Caco-2 (cell line): ENCODE measurements at places on chromosomes 12 and 14. TPM values are rescaled to one million over a fixed set of nuclear protein-coding genes. Genes with fewer than 3 reads are reported as not detected.

DNA sequence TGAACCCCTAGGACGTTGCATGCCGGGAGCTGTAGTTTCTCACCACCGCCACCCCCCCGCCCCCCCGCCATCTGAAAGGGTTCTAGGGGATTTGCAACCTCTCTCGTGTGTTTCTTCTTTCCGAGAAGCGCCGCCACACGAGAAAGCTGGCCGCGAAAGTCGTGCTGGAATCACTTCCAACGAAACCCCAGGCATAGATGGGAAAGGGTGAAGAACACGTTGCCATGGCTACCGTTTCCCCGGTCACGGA, 501 bp upstream of the HSP90B1 start:
- no peaks in the 10 kb centered on the region for H3K27me3 ChIP-seq
- H3K36me3 ChIP-seq, result no peaks in the 10 kb centered on the region
- H3K4me1 ChIP-seq, result peaks cover 9% of the 10 kb centered on the region; the same call in 1 of the 2 replicates

DNA sequence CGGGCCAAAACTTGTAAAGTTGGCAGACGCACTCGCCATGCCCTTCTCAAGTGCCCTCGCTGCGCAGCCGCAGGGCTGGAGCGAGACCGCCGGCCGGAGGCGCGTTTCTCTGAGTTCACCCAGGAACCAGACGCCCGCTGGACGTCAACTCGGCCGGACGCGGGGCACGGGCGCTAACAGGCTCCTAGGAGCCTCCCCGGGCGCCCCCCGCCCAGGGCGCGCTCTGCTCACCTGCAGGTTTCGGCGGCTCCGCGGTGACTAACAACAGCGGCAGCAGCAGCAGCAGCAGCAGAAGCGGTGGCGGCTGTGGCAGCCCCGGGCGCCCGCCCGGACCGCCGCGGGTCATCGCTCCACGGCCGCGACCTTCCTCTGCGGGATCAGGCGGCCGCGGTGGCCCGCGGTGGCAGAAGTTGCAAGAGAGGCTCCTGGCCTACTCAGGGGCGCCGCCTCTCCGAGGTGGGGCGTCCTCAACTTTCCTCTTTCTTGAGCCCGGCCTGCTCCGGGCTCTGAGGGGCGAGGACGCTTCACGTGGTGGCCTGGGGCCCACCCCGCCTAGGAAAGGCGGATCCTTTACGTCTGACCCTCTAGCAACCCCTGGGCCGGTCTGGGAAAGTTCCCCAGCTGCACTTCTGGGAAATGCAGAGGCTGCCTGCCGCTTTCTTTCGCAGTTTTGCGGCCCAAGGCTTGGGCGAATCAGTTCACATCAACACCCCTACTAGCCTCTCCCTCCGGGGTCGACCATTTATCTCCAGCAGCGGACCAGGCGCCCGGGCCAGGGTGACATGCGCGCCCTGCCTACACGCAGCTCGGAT, at the start of gene PLBD1:
Gene PLBD1 (minus strand): TSS at position 533 of the 812 bp plus-strand sequence. CDS start 187 bp downstream, at position 346.
- H3K4me1 ChIP-seq, result peaks cover 18% of the 10 kb centered on the region
- H3K4me3 ChIP-seq, result peak within 1 kb of the TSS; percentile 50
- peak; percentile 78 for DNase-seq
- H3K36me3 ChIP-seq, result no peaks in the 10 kb centered on the region
- no peaks in the 10 kb centered on the region for H3K27me3 ChIP-seq

- H3K27ac ChIP-seq, result no peak overlapping the region
- no peak for DNase-seq
- peaks cover 4% of the 10 kb centered on the region; the same call in 1 of the 2 replicates for H3K4me1 ChIP-seq
- no peaks in the 10 kb centered on the region for H3K36me3 ChIP-seq
- no peak overlapping the region for H3K4me3 ChIP-seq
- no peaks in the 10 kb centered on the region for H3K27me3 ChIP-seq
Measured at GRCh38 chr14:22474730-22475351, 114.2 kb downstream of the DAD1 start.

GRCh38 chr14:39614297-39614923, 182.2 kb upstream of the FBXO33 start:
- H3K27ac ChIP-seq, result no peak overlapping the region
- no peaks in the 10 kb centered on the region for H3K4me1 ChIP-seq
- no peaks in the 10 kb centered on the region for H3K36me3 ChIP-seq
- H3K4me3 ChIP-seq, result no peak overlapping the region

DNA sequence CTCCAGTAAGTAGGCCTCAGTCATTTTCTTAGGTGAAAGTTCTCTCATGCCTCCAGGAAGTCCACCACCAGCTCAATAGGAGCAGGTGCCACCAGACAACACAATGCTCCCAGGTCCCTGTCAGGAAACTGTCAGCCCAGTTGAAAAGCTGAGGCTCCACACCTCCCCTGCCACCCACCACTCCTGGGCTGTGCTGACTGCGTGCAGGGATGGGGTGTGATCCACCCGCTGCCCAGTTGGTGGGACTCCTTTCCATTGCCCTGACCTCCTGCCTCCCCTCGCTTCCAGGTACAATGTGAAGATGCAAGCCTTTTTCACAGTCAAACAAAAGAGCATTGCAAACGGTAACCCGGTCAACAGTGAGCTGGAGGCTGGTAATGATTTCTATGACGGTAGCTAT, 64.8 kb upstream of the RIN3 start:
- no peak overlapping the region for H3K4me3 ChIP-seq
- no peaks in the 10 kb centered on the region for H3K36me3 ChIP-seq
- no peaks in the 10 kb centered on the region for H3K27me3 ChIP-seq

GRCh38 chr14:99664058-99664936, 19.4 kb downstream of the HHIPL1 start:
- no peaks in the 10 kb centered on the region for H3K4me1 ChIP-seq
- no peak for DNase-seq
- no peaks in the 10 kb centered on the region for H3K36me3 ChIP-seq
- no peaks in the 10 kb centered on the region for H3K27me3 ChIP-seq
- no peak overlapping the region for H3K4me3 ChIP-seq
- H3K27ac ChIP-seq, result no peak overlapping the region

- H3K4me3 ChIP-seq, result no peak overlapping the region
- H3K27me3 ChIP-seq, result no peaks in the 10 kb centered on the region
- no peaks in the 10 kb centered on the region for H3K4me1 ChIP-seq
- H3K36me3 ChIP-seq, result no peaks in the 10 kb centered on the region
- no peak overlapping the region for H3K27ac ChIP-seq
Measured at GRCh38 chr12:20602641-20603391, 92.3 kb upstream of the SLCO1C1 start.

DNA sequence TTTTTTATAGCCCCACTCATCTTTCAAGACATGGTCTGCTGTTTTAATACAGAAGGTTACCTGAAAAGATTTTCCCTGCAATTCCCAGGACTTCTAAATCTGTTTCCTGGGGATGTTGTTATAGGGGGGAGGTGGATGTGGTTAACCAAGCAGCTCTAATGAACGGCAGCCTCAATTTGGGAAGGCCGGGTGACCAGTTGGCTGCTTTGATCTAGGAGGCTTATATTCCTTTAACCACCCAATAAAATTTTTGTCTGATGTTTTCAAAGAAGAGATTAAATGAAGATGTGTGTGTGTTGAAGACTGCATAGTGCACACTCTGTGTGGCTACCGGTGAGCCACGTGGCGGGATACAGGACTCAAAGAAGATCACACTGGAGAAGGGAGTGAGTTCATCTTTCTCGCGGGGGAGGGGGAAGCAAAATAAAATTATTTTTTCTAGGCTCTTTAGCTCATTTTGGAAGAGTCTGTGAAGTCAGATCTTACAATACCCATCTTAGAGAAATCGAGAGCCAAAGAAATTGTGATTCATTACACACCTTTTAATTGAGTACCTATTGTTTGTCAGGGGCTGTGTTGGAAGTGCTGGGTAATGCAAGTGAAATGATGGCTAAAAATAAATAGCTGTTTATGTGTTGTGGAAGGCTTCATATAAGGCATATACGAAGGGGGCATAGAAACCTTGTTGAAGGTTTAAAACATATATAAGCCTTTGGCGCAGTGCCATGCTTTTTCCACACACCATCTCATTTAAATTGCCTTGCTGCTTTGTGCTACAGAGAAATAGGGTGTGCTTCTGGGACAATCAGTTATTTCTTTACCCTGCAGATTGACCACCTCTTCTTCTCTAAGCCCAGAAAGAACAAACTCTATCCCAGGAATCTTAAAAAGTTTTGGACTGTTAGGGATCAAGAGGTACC, 18.5 kb downstream of the ELK3 start:
- H3K27ac ChIP-seq, result no peak overlapping the region
- no peak for DNase-seq
- H3K27me3 ChIP-seq, result no peaks in the 10 kb centered on the region
- no peaks in the 10 kb centered on the region for H3K4me1 ChIP-seq
- H3K4me3 ChIP-seq, result no peak overlapping the region
- H3K36me3 ChIP-seq, result no peaks in the 10 kb centered on the region

- H3K27ac ChIP-seq, result no peak overlapping the region
- H3K4me1 ChIP-seq, result no peaks in the 10 kb centered on the region; the same call in 1 of the 2 replicates
- DNase-seq, result no peak
- no peak overlapping the region for H3K4me3 ChIP-seq
- H3K27me3 ChIP-seq, result no peaks in the 10 kb centered on the region
Measured at GRCh38 chr14:90850487-90850886, 34.3 kb upstream of the TTC7B start.

Gene KLRC2
- total RNA-seq, result not detected in 2 replicates

Gene TMCC3
- 2.1 and 4.3 TPM in 2 replicates for total RNA-seq

Gene ERP27
- 0.98 and 1.1 TPM in 2 replicates for total RNA-seq

Gene LPAR5
- 0.19 and 0.20 TPM in 2 replicates for total RNA-seq

Gene PLEKHG7
- total RNA-seq, result 0.12 and 0.23 TPM in 2 replicates
